ENCODE measurements at places on chromosomes 6 and 20.

DNA sequence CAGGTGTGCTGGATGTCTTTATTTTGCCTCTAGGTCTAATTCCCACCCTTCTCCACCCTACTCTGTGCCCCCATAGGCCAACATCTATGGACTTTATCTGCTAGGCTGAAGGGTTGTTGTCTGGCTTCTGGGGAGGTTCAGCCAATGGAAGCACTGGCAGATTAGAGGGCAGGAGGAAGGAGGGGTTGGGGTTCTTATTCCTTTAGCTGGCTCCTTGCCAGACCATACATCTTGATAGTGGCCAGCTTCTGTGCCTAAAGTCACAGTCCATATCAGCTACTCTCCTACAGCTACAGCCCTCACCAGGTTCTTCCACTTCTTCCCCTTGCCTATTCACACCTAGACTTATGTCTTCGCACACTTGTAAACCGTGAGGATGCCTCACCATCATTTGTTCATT is 41.1 kb downstream of the ROS1 start:
- no peak for DNase-seq

DNA sequence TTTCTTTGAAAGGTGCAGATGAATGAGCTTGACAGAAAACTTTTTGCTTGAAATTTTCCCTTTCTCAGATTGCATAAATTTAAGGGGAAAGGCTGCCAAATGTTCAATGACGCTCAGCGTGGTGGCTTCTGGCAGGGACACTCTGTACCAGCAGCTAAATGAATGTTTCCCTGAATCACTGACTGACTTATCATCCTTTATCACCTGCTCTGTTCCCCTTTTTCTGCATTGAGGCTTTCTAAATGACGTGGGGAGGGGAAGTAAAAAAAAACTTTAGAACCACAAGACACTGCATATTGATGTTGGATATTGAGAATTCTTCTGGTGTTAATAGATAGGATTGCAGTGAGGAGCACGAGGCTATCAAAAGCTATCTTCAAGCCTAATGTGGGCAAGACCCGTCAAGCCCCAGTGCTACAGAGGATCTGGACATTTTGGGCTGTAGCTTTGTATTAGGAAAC is 46.9 kb upstream of the ENPP5 start:
- DNase-seq, result no peak

DNA sequence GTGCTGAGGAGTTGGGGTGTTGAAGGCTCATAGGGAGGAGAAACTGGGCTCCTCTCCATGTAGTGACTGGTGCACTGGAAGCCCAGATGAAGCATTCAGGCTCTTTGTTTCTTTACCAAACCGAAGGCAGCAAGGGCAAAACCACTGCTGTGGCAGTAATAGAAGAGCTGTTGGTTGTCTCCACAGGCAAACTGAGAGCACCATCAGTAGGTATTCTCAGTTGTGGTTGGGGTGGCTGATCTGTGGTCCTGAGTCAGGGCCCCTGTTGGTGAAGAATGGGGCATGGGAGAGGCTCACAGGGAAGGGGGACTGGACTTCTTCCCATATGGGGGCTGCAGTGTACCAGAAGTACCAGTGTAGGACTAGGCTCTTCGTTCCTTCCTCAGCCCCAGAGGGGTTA is 460.2 kb upstream of the IMPG1 start:
- DNase-seq, result no peak

GRCh38 chr6:147361311-147361981 is 147.0 kb upstream of the SAMD5 start:
- no peak for DNase-seq

GRCh38 chr6:4905826-4906225 is 98.0 kb downstream of the RPP40 start:
- DNase-seq, result no peak

GRCh38 chr6:2688401-2689064 is 62.2 kb downstream of the MYLK4 start:
- DNase-seq, result no peak

DNA sequence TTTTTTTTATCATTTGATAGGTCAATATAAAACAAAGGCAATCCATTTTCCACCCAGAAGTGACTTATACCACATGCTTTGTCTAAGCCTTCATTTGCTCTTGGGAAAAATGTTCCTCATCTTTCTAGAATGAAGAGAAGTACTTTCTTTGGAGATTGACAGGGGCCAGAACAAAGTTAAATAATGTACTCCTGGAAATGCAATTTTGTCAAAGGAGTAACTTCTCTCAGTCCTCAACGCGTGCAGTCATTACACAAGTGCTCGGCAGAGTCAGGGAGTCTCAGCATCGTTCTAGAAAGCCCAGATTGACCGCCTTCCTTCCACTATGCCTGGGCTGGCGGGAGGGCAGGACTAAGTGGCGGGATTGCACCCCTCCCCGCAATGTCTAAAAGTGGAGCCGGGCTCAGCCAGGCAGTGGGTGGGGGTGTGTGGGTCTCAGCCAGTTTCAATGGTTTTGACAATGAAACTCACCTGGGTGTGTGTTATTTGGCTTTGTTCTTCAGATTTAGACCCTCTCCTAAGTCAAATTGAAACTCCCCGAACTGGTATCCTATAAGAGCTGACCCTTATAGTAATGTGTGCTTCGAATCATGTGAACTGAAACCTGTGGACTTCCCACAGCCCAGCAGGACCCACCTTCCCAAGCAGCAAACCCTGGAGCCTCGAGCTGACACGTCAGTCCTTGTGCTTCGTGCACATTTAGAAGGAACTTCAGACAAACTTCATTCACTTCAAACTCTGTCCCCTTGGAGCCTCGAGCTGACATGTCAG is 63.2 kb upstream of the DUSP22 start:
- DNase-seq, result no peak

GRCh38 chr20:2331106-2331505 is 35.3 kb downstream of the TGM3 start:
- no peak for DNase-seq
